Esophagus muscularis mucosa (tissue), 4 donors: ENCODE measurements at places on chromosomes 11 and 22. TPM values are rescaled to one million over a fixed set of nuclear protein-coding genes. Genes with fewer than 3 reads are reported as not detected.
A peak's percentile ranks its signal among the peaks of the same experiment; 100 is the strongest.

DNA sequence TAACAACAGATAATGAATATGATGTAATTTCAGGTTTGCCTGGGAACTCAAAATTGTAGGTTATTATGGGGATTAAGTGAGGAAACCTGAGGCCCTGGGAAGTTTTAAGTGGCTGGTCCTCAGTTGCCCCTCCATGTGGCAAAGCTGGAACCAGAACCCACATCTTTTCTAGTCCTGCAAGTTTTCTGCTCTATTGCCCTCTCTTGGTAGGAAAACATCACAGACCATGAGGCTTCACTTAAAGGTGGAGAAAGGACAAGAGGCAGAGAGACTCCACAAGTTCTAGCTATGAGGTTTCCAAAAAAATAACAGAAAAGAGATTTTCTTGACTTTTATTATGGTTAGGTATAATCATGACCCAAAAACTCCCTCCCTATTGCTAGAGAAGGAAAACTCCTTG is 115.5 kb upstream of the DDI1 start:
- no peak for DNase-seq

GRCh38 chr22:38448945-38449745 is 5.9 kb downstream of the KCNJ4 start:
- no peak for DNase-seq

DNA sequence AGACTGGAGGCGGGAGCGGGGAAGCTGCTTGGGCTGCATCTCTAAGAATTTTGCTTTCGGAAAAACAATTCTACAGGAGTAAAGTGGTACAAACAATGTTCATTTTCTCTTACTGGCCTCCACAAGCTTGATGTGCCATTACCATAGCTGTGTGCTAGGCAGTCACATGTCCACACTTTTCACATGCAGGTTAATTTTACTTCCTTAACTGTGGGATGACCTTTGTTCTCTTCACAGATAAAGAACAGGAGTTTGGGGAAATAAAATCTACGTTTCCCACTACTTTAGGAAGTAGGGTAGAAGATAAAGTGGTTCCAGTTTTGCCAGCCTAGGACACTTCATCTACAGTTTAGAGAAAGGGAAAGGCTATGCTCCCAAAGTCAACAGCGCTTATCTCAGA is 327.2 kb upstream of the NARS2 start:
- no peak for DNase-seq

- no peak for DNase-seq
These were observed 15.9 kb upstream of the EI24 start for GRCh38 chr11:125553357-125553756.

DNA sequence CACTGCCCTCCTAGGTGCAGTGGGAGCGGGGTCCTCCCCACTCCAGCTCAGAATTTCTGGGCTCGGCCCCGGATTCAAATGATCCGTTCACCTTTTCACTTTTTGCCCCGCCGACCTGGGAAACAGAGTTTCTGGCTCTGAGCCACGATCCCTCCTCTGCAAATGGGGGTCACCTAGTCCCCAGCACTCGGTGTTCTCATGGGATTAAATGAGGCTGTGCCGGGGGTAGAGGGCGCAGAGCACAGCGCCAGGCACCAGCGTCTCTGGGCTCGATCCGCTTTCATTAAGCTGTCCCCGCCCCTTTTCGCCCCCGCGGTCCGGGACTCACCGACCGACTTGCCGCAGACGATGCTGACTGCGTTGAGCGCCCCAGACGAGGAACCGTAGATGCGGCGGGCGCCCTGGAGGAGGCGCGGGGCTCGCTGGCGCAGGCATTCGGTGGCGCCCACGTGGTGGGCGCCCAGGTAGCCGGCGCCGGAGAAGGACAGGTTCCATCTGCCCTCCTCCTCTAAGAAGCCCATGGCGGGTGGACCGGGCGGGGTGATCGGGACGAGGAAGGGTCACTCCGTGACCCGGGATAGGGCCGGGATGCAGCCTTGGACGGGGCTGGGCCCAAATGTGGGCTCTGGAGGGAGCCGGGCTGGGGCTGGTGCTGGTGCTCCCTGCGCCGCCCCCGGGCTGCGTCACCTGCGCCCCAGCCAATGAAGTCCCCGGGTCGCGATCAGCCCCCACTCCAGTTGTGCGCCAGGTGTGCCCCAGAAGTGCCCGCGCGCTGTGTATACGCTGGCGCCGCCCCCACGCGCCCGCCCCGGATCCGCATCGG is at the start of gene PNPLA5:
TSS of gene PNPLA5 (minus strand) at position 654 of the 823 bp plus-strand sequence. CDS start at position 521, 133 bp downstream.
- no peak for DNase-seq

DNA sequence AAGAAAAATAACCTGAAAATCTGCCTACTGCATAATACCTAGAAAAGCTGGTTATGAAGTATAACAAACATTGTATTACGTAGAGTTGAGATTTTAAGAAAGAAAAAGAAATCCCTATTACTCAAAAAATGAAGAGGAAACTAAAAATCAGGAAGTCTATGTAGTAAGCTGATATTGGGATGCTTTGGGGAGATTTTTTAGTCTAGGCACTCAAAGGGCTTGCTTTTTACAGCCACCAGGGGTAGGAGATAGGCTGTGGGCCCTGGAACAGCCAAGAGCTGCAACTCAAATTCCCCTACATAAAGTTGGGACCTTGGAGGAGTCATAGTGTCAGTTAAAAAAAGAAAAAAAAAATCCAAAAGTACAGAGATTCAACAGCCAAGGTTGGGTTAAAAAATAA is 90.4 kb downstream of the RELT start:
- DNase-seq = no peak

GRCh38 chr11:104625246-104625645 is 273.0 kb downstream of the CASP12 start:
- DNase-seq = no peak

DNA sequence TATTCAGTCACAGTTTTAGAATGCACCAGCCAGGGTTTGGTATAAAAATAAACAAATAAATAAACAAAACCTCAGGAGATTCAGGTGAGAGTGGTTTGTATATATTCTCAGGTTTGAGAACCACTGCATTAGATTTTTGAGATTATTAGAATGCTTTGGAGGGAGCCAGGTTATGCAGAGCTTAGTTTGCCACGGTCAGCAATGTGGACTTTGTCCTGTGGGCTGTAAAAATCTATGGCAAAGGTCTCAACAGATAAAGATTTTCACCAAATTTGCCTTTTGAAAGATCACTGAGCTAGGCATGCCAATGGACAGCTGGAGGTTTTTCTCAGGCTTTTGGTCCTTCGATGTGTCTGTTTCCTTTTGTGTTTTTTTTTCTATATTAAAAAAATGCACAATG is 650.1 kb upstream of the RAG2 start:
- no peak for DNase-seq

- no peak for DNase-seq
These were observed 535 bp downstream of the AQP11 start for GRCh38 chr11:77590194-77590782.

DNA sequence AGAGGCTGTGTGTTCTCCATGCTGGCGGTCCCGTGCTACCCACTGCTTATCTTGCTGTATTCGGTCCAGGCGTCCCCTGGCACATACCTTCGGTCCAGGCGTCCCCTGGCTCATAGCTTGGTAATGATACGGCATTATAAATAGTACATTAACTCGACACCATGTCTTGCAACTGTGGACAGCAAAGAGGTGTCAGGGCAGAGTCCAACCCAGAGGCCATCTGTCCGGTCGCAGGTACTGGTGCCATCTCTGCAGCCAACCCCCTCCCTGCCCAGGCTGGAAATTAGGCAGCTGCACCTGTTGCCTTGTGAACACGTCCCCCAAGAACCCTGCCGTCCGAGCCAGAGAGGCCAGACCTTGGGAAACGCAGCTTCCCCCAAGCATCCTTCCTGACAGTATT is 634.3 kb downstream of the BRD1 start:
- DNase-seq = no peak

- DNase-seq = no peak
These were observed 21.6 kb downstream of the SVIP start for GRCh38 chr11:22807855-22808570.

GRCh38 chr11:47369676-47370075 is 8.7 kb downstream of the SPI1 start:
- DNase-seq = no peak

DNA sequence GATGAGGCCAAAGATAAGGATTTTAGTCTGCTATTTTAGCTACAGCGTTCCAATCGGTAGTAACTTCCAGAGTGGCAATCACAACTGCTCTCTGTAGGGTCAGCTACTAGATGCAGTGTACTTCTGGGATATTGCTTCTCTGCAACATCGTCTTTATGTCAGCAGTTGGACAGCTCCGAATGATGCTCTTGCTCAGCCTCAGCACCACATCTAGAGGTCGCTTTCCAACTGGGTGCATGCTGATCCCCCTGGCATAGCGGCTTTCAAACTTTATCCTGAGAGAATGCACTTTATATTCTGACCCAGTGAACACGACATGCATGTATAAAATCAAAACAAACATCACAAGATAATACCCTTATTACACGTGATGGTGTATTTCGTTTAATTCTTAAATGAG is 219.6 kb downstream of the C11orf87 start:
- no peak for DNase-seq

- DNase-seq = no peak
These were observed 2.7 kb downstream of the TENM4 start for GRCh38 chr11:79437981-79438630.

DNA sequence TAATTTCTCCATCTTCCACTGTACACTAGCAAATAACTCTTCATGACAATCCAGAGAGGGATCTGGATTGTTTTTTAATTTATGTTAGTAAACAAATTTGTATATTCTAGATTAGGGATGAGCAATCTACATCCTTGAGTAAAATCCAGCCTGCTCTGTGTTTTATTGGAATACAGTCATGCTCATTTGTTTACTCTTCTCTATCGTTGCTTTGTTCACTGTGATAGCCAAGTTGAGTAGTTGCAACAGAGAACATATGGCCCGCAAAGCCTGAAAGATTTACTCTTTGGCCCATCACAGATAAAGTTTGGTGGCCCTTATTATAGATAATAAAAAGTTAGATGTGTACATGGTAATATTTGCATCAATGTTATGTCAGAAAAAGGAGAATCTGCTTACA is 6.2 kb upstream of the BLID start:
- DNase-seq = no peak

- peak; percentile 87 for DNase-seq
These were observed 87.1 kb upstream of the OPCML start for GRCh38 chr11:133619397-133619796.

DNA sequence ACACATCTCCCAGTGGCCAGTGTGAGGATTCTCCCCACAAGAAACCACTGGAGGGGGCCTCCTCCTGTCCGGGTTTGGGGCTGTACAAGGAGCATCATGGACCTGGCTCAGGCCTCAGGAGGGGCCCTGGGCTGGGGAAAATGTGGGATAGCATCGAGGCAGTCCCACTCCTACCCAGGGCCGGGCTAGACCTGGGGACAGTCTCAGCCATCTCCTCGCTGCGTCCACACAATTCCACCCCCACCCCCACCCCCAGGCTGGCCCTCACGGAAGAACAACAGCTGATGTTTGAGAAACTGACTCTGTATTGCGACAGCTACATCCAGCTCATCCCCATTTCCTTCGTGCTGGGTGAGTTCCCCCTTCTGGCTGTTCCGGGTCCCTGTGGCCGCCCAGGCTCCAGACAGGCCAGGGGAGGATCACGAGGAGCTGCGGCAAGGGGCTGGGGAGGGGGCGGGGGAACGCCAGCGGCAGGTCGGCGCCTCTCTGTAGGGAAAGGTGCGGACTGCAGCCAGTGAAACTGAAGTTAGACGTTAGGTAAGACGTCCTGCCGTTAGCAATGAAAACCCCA is 4.8 kb downstream of the BEST1 start:
- no peak for DNase-seq

DNA sequence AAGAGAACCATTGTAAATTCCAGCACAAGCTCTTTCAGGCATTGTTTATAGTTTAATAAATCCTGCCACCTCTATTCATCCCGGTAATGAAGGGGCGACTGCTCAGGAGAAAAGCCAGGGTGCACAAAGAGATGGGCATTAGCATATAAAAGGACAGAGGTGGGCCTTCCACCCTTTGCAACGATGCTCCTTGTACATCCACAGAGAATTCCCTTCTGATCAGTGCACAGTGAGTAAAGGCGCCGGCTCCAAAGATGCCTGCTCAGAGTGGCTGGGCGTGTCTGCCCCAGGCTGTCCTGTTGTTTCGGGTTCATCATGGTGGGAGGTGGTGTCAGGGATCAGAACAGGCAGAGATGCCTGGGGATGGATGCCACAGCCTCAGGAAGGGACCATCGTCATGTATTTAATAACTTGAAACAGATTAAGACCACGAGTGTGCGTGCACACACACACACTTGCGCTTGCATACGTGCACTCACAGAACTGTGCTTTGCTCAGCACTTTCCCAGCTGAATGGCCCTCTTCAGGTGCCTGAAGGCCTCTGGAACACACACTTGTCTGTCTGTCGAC is 305.0 kb downstream of the TBC1D22A start:
- no peak for DNase-seq

DNA sequence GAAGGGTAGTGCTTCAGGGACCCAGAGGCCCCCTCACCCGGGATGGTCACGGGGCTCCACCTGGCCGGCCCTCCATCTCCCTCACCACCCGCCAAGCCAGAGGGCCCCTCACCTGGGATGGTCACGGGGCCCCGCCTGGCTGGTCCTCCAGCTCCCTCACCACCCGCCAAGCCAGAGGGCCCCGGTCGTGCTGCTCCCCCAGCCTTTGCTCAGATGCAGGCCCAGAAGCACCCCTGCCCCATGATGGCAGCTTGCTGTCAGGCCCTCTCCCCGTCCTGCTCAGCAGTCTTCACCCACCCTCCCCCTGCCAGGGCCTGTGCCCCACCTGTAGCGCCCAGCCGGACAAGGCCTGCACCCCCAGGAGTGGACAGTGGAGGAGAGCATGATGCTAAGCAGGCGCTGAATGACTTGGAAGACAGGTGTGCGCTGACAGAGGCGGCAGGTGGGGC is 7.3 kb downstream of the DENND6B start:
- no peak for DNase-seq

DNA sequence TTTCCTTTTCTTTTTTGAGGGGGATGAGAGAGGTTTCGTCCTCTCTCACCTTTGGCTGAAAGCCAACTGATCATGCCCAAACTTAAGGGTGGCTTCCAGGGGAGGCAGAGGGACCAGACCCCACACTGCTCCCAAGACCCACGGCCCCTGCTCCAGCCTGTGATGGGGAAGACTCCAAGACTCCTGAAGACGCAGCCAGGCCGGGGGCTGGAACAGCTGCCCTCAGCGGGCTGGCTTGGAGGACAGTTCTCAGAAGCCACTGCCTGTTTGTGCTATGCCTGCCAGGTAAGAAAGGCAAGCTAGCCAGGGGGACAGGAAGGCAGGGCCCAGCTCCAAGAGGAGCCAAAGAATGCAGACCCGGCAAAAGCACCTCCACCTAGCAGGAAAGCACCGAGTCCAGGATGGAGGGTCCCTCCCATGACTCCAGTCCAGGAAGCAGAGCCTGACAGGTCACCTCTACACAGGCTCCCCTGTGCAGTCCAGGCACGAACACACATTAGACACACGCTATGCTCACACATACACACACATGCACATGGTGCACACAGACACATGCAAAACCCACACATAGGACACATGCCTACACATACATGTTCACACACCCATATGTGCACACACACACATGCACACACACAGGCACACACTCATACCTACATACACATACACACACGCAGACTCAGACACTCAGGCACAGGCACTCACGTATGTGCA is 31.3 kb downstream of the GNB1L start:
- DNase-seq = no peak

ARSA gene
- 24.5 TPM for total RNA-seq

SAA4 gene
- not detected for total RNA-seq

OR51B5 gene
- not detected for total RNA-seq

SLC25A22 gene
- total RNA-seq = 9.5 TPM

ART1 gene
- total RNA-seq = not detected

MFRP gene
- not detected for total RNA-seq

HORMAD2 gene
- not detected for total RNA-seq

NRXN2 gene
- 12.9 TPM for total RNA-seq

LRRC55 gene
- total RNA-seq = 0.39 TPM
